CD4-positive, alpha-beta T cell treated with Interleukin-6 at 100 ng/mL for 8 hours (primary cell): ENCODE measurements at places on chromosomes 16 and 17.

DNA sequence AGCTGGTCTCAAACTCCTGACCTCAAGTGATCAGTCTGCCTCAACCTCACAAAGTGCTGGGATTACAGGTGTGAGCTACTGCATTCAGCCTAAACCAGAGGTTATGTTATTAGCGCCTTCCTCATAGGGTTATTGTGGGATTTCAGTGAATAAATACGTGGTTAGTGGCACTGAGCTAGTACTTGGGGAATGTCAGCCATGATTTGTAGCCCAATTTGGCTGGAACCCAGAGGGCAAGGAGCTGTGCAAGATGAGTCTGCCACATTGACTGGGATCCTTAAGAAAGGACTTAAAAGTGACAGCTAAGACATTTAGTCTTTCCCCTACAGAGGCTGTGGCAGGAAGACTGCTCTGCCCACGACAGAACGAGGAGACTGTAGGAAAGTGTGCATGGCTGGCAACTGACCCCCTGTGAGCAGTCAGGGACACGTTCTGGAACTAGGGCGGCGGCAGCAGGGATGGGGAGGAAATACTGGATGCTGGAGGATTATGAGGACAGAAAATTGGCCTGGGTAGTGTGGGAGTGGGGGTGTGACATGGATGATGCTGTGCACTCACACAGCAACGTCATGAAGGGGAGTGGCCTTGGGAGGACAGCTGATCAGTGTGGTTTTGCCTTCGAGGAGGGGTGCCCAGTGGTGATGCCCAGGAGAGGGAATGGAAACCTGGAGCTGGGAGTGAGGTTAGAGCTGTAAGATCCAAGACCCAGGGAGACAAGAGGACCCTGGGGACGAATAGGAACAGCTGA, 14.6 kb downstream of the ATP5PD start:
- DNase-seq = peak; percentile 51

GRCh38 chr16:4323071-4323844, 7.4 kb downstream of the GLIS2 start:
- DNase-seq = no peak

- no peak for DNase-seq
Measured at GRCh38 chr16:1635070-1635469, 22.9 kb downstream of the CRAMP1 start.

- no peak for DNase-seq
Measured at GRCh38 chr16:17989255-17989654, 347.3 kb downstream of the NPIPA8 start.

DNA sequence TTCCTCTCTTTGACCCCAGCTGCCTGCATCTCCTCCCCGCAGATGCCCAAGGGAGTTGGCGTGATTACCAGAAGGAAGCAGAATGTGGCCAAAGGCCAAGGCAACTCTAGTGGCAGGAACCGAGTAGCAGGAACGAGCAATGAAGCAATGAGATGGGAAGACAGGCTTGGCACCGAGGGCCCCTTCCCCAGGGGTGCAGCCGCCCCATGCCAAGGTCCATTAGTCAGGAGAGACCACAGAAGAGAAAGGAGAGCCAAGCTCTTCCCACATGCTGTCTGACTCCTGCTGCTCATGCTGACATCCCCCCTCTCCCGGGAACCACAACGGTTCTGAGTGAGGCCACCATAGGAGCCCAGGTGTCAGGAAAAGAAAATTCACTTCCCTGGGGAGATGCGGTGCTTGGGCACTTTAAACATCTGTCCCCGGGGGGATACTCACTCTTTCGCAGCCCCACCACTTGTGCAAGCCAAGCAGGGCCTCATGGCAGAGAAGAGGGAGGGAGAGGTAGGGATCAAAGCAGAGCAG, 67.4 kb downstream of the MYO18A start:
- DNase-seq = no peak

DNA sequence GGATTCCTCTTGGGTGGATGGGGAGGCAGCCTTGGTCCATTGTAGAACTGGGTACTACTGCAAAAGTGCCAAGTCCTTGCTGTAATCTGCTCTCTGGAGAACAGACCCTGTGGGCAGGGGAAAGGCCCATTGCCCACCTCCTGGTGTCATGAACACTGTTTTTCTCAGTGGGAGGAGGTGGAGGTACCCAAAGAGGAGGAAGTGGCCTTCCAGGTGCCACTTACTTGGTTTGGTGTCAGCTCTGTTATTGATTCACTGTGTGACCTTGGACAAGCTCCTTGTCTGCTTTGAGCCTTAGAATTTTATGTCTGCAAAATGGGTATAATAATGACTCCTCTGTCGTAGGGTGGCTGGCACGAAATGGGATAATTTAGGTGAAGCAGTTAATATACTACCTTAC, 55.8 kb downstream of the PLCG2 start:
- no peak for DNase-seq

DNA sequence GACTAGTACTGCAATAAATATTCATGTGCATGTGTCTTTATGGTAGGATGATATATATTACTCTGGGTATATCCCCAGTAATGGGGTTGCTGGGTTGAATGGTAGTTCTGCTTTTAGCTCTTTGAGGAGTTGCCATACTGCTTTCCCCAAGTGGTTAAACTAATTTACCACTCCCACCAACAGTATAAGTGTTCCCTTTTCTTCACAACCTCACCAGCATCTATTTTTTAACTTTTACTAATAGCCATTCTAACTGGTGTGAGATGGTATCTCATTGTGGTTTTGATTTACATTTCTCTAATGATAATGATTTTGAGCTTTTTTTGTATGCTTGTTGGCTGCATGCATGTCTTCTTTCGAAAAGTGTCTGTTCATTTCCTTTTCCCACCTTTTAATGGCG, 32.9 kb downstream of the ITGAM start:
- no peak for DNase-seq

- DNase-seq = no peak
Measured at GRCh38 chr16:85584267-85584666, 28.9 kb upstream of the GSE1 start.

DNA sequence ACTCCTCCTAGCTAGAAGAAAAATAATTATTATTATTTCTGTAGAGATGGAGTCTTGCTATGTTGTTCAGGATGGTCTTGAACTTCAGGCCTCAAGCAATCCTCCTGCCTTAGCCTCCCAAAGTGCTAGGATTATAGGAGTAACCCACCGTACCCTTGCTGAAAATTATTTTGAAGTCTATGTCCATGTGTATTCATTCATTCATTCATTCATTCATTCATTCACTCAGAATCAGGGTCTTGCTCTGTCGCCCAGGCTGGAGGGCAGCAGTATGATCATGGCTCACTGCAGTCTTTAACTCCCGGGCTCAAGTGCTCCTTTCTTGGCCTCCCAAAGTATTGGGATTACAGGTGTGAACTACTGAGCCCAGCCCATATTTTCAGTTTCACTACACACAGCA, 4.1 kb downstream of the SLC7A6OS start:
- no peak for DNase-seq

- no peak for DNase-seq
Measured at GRCh38 chr17:62599964-62600657, 27.4 kb upstream of the MRC2 start.
